Activated T-cell treated with anti-CD3 and anti-CD28 coated beads, Interleukin-2, amount 50 U/mL, for 24 hours (primary cell): ENCODE measurements at places on chromosomes 16 and 17.

- DNase-seq, result no peak
Observed at GRCh38 chr17:50649042-50649908, 14.6 kb downstream of the ABCC3 start.

DNA sequence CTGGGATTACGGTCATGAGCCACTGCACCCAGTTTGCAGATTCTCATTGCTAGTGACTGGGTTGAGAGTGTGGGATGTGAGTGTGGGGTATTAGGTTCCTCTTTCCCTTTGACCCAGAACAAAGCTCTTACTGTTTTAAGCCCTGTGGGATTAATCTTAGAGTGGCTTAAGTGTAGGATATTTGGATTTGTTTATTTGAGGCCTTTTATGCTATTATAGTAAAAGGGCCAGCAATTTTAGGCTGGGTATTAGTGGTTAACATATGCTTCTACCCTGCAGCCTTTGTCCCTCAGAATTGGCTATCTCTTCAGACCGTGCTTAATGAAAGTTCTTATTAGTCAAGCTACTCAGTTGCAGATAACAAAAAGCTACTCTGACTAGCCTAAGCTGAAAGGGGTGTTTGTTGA, 3.2 kb downstream of the SGF29 start:
- no peak for DNase-seq

DNA sequence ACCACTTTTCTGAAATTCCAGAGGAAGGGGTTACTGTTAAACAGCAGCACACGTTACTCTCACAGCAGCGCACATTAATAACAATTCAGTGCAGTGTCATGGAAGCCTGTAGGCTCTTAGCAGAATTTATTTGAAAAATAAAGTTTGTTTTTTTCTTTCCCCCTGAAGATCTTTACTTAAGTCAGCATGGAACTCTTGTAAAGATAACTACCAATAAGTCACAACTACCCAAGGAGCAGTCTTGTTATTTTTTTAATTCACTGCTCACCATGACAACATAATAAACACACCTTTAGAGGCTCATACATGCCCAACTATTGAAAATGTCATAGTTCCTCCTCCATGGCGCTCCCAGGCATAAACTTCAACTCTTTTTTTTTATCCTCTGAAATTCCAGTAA, 31.8 kb upstream of the PSMD7 start:
- no peak for DNase-seq

GRCh38 chr17:69711541-69711940, 297.0 kb downstream of the MAP2K6 start:
- no peak for DNase-seq

GRCh38 chr16:13560151-13560550, 359.8 kb upstream of the ERCC4 start:
- DNase-seq, result no peak

DNA sequence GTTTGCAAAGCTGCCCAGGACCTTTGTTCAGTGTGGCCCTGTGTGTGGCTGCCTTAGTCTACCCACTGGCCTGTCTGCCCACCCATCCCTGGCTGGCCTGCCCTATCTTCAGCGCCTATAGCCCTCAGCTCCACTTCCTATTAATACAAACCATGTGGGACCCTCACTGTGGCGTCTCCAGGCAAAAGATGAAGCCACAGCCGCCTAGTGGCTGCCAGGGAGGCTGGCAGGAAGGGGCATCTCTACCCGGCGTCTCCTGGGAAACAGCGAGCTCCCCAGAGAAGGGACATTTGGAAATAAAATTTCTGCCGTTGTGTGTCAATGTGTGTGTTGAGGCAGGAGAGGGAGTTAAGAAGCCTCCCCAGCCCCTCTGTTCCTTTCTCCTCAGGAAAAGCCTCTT, 31.5 kb downstream of the NEUROD2 start:
- no peak for DNase-seq

- no peak for DNase-seq
Observed at GRCh38 chr16:66881014-66881417, 701 bp downstream of the PDP2 start.

- no peak for DNase-seq
Observed at GRCh38 chr16:81499576-81500380, 55.2 kb downstream of the CMIP start.

GRCh38 chr17:6476810-6477179, 32.5 kb downstream of the PIMREG start:
- DNase-seq, result no peak

- DNase-seq, result peak; percentile 73
Observed at GRCh38 chr17:27236717-27237315, 57.1 kb upstream of the WSB1 start.

GRCh38 chr16:52906281-52906680, 146.4 kb downstream of the CHD9NB start:
- DNase-seq, result no peak

- DNase-seq, result no peak
Observed at GRCh38 chr16:78097548-78097947, 1.9 kb upstream of the WWOX start.

- no peak for DNase-seq
Observed at GRCh38 chr16:27241658-27242057, 26.9 kb downstream of the NSMCE1 start.

- DNase-seq, result no peak
Observed at GRCh38 chr17:18323007-18323406, 7.9 kb downstream of the SMCR8 start.

DNA sequence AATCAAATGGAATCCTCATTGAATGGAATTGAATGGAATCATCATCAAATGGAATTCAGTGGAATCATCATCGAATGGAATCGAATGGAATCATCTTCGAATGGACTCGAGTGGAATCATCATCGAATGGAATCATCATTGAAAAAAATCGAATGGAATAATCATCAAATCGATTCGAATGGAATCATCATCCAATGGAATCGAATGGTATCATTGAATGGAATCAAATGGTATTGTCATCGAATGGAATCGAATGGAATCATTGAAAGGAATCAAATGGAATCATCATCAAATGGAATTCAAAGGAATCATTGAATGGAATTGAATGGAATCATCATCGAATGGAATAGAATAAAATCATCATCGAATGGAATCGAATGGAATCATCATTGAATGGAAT, 619.3 kb downstream of the TP53TG3F start:
- DNase-seq, result no peak

- DNase-seq, result no peak
Observed at GRCh38 chr16:23013484-23013883, 135.8 kb downstream of the USP31 start.

- no peak for DNase-seq
Observed at GRCh38 chr17:19975601-19976000, 2.0 kb downstream of the AKAP10 start.

- no peak for DNase-seq
Observed at GRCh38 chr16:28280881-28281836, 11.2 kb upstream of the SBK1 start.

- no peak for DNase-seq
Observed at GRCh38 chr17:42058063-42058462, 7.7 kb upstream of the C17orf113 start.

DNA sequence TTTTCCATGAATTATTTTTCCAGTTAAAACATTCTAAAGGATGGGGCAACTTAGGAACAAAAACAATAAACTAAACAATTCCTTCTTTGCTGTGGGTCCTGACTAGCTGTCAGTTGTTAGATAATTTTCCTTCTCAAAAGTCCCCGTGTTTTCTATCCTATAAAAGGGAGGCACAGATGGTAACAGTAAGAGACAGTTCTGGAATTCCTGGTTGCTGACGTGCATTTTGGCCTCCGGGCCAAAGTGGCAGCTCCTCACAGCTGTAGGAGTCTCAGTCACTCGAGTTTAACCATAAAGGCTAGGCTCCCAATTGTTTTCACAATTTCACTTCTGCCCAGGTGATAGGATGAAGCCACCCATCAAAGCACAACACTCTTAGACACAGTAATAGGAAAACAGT, 77.0 kb upstream of the ZNF423 start:
- no peak for DNase-seq

GRCh38 chr17:28908640-28909167, 5.8 kb upstream of the DHRS13 start:
- no peak for DNase-seq

GRCh38 chr16:31471875-31472708, at the start of gene TGFB1I1:
Gene TGFB1I1 (plus strand): TSS chr16:31472152. CDS start chr16:31472189, 37 bp downstream.
- DNase-seq, result no peak

DNA sequence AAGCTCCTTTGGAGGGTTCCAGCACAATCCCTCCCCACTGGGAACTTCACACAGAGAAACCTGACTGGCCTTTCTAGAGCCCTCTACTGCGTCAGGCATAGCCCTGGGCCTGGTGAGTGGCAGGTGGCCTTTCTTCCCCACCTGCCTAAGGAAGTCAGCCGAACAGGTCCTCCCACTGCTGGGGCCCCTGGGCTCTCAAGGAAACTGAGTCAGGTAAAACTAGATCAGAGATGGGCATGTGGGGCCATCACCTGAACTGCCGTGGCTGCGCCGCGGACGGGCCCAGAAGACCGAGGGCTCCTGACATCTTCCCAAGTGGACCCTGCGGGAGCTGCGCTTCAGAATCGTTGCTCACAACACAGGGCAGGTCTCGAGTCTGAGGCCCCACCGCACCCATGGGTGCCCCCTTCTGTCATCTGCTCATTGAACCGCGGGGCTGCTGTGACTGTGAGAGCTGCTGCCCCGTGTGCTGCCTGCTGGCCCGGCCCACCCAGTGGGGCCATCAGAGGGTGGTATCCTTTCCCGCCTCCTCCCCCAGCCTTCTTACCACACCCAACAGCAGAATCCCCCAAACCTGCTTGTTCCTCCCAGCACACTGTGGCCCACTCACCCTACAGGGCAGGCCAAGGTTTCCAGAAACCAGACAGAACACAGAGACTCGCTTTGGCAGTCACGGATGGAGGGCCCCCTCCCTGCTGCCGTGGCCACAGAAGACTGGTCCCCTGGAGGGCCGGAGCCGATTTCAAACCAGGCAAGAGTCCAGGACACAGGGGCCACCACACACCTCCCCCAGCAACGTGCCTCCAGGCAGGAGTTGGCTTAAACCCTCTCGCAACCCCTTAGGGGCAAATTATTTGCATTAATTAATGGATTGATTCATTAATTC, 81.1 kb downstream of the TBC1D16 start:
- peak; percentile 22 for DNase-seq

- DNase-seq, result peak; percentile 55
Observed at GRCh38 chr17:14359163-14360020, 58.5 kb downstream of the HS3ST3B1 start.

DNA sequence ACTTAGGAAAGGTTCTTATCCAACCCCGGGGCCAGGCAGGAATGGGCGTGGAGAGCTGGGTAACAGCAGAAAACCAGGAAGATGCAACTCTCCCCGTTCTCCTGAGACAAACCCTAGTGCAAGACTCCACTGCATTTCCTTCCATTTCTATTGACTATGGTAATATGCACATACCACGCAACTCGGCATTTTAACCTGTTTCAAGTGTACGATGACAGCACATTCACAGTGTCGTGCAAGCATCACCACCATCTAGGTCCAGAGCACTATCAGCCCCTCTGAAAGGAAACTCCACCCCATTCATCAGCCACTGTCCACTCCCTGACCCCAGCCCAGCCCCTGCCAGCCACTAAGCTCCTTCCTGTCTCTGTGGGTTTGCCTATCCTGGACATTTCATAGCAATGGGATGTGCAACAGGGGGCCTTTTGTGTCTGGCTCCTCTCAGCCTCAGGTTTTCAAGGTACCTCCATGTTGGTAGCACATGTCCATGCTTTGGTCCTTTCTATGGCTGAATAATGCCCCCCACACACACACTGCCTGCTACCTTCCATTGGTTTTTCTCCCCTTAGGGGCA, 441.9 kb downstream of the SOX9 start:
- no peak for DNase-seq

GRCh38 chr16:58411736-58412614, 19.7 kb downstream of the GINS3 start:
- DNase-seq, result no peak

DNA sequence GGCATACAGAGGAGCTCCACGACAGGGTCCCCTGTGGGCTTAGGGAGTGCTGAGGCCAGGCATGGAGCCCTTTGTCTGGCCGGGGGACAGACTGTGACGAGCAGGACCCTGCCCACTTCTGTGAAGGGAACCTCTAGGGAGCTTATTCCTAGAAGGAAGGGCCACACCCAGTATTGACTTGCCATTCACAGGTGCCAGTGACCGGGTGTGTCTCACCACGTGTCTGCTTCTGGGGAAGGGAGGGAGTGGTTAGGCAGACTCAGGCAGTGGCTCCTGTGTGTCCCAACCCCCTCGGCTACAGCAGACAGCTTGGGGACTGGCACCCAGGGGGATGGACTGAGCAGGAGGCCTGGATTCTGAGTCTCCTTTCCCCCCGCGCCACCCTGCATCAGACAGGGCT, 57.2 kb downstream of the SOCS1 start:
- DNase-seq, result no peak

DNA sequence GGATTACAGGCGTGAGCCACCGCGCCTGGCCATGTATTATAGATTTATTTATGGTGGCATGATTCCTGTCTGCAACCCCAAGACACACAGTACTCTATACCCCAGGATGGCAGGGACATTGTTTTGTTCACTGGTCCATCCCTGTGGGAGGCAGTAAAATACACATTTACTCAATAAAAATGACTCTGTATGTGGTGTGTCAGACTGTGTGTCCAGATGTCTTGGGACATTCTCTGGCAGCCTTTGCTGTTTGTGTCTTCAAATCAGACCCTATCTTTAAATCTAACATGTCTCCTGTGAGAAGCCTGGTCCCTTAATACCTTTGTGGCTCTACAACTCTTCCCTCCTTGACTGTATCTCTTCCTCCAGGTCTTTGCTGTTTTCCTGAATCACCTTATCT, 1.7 kb upstream of the COASY start:
- no peak for DNase-seq

DNA sequence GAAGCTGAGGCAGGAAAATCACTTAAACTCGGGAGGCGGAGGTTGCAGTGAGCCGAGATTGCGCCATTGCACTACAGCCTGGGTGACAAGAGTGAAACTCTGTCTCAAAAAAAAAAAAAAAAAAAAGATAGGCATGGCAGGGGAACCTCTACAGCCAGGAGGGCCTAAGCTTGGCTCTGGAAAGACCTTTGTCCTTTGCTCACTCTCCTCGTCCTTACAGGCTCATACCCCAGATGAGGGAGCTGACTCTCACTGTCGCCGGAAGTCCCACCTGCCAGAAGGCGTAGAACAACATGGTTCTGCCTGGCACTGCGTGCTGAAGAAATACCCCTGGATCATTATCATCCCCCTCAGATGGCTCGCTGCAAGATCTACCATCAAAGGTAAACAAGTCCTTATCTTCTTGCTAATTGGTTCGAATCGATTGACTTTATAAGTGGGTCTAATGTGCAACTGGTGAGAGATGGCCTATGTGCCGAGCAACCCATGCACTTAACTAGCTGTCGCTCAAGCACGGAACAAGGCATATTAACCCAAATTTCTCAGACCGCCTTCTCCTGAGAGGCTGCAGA, 29.7 kb downstream of the RTN4RL1 start:
- no peak for DNase-seq

- no peak for DNase-seq
Observed at GRCh38 chr16:55526441-55526840, 17.6 kb downstream of the LPCAT2 start.

DNA sequence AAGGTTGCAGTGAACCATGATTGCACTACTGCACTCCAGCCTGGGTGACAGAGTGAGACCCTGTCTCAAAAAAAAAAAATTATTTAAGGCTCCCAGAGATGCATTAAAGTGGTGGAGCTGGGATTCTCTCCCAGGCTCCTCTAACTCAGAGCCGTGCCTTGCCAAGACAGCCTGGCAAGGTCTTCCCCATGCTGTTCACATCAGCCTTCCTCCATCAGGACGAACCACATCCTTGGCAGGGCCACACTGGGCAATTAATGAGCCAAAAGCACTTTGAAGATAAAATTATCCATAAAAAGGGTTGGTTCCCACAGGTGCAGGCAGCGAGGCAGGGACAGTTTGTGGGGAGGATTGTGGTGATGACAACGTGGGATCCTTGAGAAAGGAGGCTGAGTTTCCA, 19.8 kb upstream of the BBS2 start:
- DNase-seq, result no peak
